ENCODE measurements at places on chromosomes 16 and 17.

DNA sequence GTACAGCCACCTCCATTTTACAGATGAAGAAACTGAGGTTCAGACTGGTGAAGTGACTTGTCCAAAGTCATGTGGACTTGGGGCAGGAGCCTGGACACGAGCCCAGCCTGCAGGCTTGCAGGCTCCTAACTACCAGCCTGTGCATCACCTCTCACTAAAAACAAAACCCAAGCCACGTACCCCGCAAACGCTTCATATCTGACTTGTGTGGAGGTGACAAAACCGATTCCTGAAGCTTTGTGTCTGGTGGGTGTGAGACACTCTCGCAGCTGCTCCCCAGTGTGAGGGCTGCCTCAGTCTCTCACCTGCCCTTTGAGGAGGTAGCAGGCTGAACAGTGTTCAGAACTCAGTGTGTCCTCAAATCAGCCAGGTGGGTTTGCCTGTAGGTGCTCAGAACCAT is 8.4 kb downstream of the HNF1B start:
- no peak for DNase-seq

DNA sequence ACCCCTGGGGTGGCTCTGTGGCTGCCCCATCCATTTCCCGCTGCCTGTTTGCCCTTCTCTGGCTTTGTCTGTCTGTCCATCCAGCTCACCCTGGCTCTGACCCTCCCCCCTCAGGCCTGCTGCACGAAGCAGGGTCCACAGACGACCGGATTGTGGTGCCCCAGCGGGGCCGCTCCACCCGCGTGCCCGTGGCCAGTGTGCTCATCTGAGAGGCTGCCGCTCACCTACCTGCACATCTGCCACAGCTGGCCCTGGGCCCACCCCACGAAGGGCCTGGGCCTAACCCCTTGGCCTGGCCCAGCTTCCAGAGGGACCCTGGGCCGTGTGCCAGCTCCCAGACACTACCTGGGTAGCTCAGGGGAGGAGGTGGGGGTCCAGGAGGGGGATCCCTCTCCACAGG is 761 bp upstream of the LAT start:
- no peak for DNase-seq

- no peak for DNase-seq
Observed at GRCh38 chr16:85936816-85937215, 37.9 kb downstream of the IRF8 start.

DNA sequence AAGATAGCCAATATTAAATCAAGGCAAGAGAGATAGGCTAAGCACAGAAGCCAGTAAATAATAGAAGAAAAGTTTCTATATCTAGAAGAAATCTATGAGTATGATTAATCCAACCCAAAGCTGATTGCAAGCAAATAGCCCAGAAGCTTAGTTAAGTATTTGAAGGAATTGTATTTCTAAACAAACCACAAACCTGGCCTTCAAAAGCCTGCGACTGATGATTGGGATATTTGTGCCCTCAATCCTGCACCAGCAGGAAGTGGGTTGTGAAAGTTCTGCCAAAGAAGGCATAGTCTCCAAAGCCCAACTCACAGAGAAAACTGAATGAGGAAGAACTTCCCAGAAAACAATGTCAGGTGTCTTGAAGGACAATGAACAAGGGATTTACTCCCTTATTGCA is 114.5 kb upstream of the C17orf78 start:
- no peak for DNase-seq

GRCh38 chr16:57507136-57508034 is 21.1 kb upstream of the DOK4 start:
- DNase-seq: no peak

DNA sequence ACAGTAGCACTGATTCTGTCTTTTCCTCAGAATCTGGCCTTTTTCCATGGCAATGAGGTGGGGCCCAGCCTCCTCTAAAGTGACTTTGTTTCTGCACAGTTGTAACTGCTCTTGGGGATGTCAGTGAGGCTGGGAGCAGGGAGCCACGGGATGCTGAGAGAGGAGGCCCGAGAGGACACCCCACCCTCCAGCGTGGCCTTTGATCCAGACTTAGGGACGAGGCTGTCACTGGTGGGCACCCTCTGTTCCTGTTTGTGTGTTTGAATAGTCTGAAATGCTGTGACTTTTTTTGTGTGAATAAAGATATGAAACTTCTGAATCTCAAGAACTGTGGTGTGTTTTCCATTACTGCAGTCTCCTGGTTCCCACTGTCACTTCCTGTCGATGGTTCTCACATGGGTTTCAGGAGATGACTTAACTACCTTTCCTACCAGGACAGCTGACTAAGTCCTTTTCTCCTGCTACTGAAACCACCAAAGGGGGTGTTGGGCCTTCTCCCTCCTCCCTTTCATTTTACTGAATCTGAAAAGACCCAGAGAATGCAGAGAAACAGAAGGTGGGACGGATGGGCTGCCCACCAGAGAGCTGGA is 18.6 kb downstream of the KCTD2 start:
- DNase-seq: peak; percentile 41

GRCh38 chr17:28554565-28554964 is 2.1 kb upstream of the UNC119 start:
- no peak for DNase-seq

DNA sequence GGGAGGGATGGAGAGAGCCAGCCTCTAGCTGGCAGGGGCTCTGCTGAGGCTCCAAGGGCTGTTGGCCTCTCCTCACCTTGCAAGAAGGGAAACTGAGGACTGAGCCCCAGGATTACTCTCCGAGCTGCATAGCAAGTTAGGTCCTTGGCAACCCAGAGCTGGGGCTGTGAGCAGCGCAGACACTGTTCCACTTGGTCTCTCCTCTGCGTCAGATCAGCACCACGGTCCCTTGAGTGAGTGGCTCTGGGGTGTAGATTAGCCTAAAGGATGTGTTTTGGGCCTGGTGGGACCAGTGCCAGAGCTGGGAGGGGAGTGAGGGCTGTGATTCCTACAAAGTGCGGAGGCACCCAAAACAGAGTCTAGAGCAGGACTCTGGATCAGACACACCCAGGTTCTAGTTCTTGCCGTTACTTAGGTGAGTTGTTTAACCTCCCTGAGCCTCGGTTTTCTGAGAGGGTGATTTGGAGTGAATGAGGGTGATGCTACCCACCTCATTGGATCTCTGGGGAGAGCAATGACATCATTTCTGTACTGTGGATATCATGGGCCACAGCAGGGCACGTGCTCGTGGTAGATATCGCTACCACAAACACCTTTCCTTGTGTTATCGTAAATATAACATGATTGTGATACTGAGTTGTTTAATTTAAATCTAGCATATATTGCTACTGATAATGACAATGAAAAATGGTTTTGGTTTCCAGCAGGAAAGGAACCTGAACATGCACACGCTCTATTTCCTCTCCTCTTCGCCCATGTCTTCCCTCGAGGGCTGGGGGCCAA is 8.1 kb upstream of the FADS6 start:
- DNase-seq: no peak

DNA sequence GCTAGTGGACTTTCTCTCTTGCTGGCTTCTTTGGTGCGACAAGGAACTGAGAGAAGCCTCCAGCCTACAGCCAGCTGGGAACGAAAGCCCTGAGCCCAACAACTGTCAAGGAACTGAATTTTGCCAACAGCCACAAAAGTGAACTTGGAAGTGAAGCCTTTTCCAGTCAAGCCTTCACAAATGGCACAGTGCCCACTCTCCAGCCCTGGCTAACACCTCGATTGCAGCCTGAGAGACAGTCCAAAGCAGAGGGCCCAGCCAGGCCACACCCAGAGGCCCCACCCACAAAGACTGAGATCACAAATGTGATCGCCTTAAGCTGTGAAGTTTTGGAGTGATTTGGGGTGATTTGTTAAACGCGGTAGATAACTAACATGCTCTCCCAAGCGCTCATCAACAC is 244.6 kb upstream of the SDK2 start:
- DNase-seq: no peak

DNA sequence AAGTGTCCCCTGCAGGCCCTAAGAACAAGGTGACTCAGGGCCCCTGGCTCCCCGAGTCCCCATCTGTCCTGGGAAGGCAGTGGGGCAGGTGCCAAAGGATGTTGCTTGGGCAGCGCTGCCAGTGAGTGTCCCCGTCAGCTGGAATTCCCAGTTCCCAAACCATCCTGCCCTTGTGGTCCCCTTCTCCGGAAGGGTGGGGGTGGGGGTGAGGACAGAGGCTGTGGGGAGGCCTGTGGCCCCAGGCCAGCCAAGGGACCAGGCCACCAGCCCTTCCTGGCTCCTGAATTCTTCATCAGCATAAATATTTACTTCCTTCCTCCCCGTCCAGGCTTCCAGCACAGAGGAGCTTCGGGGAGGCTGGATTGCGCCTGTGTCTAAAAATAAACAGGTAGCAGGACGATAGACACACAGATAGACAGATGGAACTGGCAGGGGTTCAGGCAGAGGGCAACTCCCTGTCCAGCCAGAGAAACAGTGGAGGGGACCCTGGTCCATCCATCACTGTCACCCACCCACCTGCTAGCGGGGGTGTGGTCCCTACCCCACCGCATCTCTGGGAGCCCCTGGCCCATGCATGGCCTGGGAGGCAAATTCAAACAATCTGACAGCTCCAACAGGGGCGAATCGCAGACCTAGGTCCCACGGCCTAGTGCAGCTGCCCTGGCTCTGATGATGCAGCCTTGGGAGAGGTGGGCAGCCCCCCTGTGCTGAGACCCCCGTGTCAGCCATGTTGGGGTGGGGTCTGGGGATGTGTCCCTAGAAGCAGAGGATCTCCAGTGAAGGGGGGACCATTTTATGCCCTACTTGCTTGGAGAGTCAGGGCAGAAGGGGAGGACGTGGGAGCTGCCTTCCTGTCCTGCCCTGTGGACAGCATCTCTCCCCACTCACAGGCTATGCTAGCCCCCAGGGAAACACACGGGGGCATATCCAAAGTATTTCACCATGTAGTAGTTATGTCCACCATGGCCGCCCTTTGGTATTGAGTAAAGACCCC is 13.2 kb downstream of the GLIS2 start:
- DNase-seq: no peak
